ENCODE measurements at places on chromosomes 5 and 9. TPM values are rescaled to one million over a fixed set of nuclear protein-coding genes. Genes with fewer than 3 reads are reported as not detected.

FOXI1 gene
- not detected for total RNA-seq

OR1L6 gene
- not detected for total RNA-seq

NEUROG1 gene
- not detected for total RNA-seq

HSPB3 gene
- total RNA-seq = not detected

PRLR gene
- total RNA-seq = 0.71 TPM

All from thoracic aorta (tissue), 2 donors.